ENCODE measurements at places on chromosomes 13 and 19.

DNA sequence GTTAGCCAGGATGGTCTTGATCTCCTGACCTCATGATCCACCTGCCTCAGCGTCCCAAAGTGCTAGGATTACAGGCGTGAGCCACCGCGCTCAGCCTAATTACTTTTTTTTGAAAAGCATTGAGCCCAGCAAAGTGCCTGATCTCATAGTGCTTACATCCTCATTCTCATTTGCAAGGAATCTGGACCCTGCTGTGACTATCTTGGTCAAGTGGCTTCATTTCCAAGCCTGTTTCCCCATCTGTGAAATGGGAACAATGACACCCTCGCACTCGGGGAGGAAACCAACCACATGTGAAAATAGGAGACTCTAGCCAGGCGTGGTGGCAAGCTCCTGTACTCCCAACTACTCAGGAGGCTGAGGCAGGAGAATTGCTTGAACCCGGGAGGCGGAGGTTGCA lies 1.6 kb upstream of the PLEKHA4 start:
- DNase-seq, result no peak

- no peak for DNase-seq
Observed at GRCh38 chr13:33105387-33106005, 89.3 kb downstream of the KL start.

GRCh38 chr19:1098177-1099051 lies 3.2 kb upstream of the POLR2E start:
- DNase-seq, result no peak

- DNase-seq, result peak; percentile 61
Observed at GRCh38 chr19:45972947-45973540, 621 bp downstream of the NOVA2 start.

GRCh38 chr19:32497391-32497790 lies 83.6 kb upstream of the PDCD5 start:
- no peak for DNase-seq

DNA sequence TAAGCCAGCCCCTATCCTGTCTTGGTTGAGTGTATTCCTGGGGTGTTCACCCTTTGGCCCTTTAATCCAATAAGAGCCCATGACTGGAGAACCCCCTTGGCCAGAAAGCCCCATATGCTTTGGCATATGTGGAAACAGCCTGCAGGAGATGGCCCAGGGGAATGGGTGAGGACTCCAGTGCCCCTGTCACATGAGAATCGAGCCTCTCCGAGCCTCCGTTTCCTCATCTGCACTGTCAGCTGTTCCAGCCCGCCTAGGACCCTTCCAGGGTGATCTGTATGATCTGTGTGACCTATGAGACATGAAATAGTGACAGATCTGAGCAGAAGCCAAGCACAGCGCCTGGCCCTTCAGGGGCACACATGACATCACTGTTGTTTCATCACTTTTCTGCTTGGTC lies 300.7 kb downstream of the ZNF536 start:
- DNase-seq, result no peak

- no peak for DNase-seq
Observed at GRCh38 chr19:51434456-51434855, 17.0 kb upstream of the SIGLEC10 start.

DNA sequence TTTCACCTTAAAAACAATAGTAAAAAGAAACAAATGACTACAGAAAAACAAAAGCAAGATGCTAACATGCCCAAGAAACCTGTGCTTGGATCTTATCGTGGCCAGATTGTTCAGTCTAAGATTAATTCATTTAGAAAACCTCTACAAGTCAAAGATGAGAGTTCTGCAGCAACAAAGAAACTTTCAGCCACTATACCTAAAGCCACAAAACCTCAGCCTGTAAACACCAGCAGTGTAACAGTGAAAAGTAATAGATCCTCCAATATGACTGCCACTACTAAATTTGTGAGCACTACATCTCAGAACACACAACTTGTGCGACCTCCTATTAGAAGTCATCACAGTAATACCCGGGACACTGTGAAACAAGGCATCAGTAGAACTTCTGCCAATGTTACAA lies 6.0 kb downstream of the CKAP2 start:
- no peak for DNase-seq

DNA sequence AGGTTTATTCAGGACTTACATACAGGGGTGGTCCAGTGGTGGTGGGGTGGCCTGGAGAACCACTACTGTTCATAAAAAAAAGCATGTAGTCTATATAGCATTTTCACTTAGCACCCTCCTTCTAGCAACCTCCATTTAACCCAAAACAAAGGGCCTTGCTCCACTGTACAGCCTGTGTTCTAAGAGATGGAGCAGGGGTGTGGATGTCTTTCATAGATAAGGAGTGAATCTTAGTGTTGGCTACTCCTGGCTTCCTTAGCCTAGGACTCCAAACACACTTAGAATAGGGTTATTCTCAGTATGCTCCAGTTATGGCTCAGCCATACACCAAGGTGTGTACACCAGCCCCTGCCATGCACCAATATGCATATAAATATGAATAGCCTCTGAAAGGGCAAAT lies 95.2 kb downstream of the ELF1 start:
- no peak for DNase-seq

- DNase-seq, result no peak
Observed at GRCh38 chr19:12194827-12195731, 32.2 kb downstream of the ZNF136 start.

DNA sequence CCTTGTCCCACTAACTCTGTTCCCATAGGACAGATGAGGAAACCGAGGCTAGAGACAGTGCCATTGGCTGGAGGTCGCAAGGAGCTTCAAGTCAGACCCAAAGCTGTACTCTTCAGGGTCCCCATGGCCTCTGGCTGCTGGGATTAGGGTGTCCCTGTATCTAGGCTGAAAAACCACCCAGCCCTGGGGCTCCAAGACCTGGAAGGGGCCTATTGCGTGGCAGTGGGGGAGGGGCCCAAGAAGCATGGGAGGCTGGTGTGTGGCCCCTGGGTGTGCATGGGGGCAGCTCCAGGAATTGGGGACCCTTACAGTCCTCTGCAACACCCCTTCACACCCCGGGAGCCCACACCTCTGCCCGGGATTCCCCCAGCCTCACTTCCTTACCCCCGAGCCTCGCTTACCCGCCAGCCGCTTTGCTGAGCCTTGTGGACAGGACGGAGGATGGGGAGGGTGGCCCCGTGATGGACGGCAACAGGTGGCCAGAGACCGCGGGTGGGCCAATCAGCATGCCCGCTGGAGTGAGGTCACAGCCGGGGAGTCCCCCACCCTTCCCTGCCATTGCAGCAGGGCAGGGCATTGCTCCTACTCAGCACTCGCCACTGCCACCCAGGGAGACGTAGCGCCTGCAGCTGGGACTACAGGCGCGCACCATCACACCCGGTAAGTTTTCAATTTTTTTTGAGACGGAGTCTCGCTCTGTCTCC lies at the start of gene JSRP1:
TSS of gene JSRP1 (minus strand) at position 436 of the 704 bp plus-strand sequence. CDS start 1,103 bp downstream, outside the sequence.
- DNase-seq, result no peak

GRCh38 chr19:18014197-18014596 lies 6.2 kb downstream of the ARRDC2 start:
- DNase-seq, result no peak

GRCh38 chr13:51955281-51955771 lies 55.9 kb downstream of the ATP7B start:
- no peak for DNase-seq

GRCh38 chr13:98445340-98446233 lies 131.3 kb downstream of the STK24 start:
- peak; percentile 64 for DNase-seq

DNA sequence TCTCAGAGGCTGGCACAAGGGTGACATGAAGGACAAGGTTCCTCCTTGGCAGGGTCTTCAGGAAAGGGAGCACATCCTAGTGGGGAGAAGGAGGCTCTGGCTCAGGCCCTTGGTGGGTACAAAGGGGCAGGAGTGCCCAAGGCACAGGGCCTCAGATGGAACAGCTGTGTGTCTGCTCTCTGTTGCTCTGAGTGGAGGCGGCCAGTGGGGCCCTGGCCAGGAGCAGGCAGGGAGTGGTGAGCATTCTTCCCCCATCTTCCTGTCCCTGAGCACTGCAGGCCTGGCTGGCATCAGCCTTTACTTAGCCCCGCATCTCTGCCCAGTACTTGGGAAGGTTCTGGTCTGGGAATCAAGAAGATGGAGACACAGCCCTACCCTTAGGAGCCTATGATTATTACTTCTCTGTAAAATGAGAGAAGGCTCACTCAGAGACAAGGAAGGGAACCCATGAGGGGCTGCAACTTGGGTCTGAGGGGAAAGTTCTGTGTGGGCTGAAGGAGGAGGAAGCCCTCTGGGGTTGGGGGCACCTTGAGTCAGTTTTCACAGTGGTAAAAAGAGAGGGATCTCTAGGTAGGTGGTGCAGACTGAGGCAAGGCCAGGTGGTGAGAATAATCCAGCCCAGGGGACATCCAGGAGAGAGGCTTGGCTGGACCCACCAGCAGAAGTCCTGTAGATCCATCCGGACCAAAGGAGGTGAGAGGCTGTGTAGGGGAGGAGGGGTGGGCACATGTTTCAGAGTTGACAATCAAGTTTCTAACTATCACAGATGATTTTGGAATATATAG lies 173.5 kb downstream of the TSHZ3 start:
- DNase-seq, result no peak

DNA sequence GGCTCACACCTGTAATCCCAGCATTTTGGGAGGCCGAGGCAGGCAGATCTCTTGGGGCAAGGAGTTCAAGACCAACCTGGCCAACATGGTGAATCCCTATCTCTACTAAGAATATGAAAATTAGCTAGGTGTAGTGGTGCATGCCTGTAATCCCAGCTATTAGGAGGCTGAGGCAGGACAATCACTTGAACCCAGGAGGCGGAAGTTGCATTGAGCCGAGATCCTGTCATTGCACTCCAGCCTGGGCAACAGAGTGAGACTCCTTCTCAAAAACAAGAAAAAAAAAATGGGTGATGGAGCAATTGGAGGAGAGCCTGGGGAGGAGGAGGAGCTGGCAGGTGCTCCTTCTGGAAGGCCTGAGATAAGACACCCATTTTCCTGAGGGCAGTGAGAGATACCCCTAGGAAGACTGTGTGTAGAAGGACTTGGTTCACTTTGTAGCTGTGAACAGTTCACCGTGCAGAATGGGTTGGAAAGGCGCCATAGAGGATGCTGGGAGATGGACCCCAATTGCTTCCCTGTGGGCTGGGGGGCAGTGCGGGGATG lies 8.7 kb upstream of the CARM1 start:
- DNase-seq, result no peak

DNA sequence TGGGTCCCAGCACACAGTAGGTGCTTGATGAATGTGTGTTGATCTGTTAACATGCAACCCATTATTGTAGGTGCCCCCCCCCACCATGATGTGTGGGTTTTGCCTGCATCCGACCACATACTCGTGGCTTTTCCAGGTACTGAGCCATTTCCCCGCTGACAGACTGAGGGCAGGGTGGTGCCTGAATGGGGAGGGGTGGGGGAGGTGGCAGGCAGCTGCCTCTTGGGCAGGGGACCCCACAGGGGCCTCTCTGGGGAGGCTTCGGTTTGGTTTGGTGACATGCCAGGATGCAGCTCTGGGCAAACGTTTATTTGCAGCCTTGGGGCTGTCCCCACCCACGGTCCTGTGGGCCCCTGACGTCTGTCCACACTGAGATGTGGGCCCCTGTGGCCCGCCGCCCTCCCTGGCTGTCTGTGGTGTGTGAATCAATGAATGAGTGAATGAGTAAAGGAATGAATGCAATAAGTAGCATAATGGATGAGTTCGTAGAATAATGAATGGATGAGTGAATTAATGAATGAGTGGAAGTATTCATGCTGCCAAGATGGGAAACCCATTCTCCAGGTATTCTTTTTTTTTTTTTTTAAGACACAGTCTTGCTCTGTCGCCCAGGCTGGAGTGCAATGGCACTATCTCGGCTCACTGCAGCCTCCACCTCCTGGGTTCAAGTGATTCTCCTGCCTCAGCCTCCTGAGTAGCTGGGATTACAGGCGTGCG lies 9.0 kb upstream of the JUND start:
- DNase-seq, result no peak

DNA sequence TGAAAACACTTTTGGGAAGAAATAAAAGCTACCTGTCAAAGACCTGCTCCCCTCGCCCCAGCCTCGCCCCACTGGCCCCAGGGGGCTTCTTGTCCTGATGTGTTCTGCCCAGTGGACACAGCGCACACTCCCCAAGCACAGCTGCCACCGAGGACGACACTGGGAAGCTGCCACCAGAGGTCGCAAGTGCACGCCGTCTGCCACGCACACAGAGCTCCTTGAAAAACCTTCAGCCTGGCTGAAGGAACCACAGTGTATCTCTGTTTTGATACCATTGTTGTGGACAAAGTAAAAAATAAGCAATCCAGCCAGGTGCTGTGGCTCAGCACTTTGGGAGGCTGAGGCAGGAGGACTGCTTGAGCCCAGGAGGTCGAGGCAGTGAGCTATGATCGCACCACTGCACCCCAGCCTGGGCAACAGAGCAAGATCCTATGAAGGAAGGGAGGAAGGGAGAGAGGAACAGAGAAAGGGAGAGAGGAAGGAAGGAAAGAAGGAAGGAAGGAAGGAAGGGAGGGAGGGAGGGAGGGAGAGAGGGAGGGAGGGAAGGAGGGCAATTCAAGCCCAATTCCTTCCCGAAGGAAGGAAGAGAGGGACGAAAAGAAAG lies 57.3 kb downstream of the CEBPG start:
- peak; percentile 39 for DNase-seq

GRCh38 chr13:65937251-65937650 lies 1292.9 kb downstream of the PCDH9 start:
- no peak for DNase-seq

DNA sequence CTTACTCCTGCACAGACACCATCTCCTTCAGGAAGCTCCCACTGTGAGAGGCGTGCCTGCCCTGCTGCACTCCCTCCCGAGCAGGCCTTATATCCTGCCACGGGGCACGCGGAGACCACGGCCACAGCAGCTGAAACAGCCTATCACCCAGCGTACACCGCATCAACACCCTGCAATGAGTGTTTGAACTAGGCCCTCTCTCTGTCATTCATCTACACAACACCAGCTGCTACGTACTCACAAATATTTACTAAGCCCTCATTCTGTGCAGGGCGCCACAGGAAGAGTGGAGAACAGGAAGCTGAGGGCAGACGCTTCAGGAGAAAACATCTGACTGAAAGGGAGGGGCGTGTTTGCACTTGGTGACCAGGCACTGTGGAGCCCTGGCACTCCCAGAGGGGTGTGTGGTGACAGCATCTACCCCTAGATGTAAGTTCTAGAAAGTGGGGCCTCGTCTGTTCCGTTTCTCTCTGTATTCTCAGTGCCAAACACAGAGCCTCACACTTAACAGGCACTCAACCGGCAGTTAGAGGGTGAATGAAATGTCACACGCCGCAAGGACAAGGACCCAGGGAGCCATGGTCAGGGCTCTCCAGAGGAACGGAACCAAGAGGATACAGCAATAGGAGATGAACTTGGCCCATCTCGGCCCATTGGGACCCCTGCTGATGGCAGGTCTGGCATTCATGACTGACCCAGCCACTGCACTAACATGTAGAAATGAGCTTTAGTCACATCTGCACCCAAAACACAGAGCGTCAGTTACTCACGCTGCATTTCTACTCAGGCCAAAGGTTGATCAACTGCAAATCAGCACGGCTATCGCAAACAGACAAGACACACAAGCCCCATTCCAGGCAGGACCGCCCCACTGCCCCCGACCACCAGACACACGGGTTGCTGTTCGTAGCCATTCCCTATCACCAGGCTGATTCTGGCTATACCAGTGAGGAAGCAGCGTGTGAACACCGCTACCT lies 15.7 kb downstream of the RANBP3 start:
- DNase-seq, result no peak
